ENCODE measurements at places on chromosomes 11 and 22.
A peak's percentile ranks its signal among the peaks of the same experiment; 100 is the strongest.

DNA sequence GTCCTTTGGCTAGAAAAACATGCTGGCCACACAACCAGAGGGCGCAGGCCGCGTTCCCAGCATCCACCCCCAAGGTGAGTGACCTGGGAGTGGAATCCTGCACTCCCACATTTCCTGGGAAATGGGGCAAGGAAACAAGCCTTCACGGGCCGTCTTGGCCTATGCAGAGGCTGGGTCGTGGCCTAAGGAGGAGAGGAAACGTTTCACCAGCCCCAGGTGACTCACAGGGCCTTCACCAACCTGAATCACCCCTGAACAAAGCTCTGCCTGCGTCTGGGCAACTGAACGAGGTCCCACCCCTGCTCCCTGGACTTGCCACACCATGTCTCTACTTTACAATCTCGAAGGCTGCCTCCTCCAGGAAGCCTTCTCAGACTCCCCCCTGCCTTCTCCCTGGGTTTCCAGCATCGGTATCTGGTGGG lies 13.2 kb downstream of the MYH9 start:
- peak; percentile 80 for DNase-seq

- DNase-seq = no peak
Measured at GRCh38 chr11:134517621-134518293, 105.7 kb upstream of the B3GAT1 start.

GRCh38 chr11:61486011-61486620 lies 22.4 kb upstream of the LRRC10B start:
- DNase-seq = no peak

DNA sequence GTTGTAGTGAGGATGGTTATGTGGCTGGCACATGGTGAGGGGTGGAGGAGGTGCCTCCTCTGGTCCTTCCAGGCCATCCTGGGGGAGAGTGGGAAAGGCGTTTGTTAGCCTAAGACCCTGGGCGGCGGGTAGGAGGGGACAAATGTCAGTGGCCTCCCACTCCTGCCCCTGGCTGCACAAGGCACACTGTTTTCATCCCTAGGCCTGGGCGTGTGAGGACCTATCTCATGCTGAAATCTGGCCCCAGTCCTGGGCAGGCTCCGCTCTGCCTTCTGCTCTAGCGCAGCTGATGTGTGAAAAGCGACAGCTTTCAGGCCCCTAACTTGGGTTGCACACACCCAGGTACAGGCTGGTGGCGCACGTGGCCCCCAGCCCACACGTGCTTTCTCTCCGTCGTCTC lies 32.1 kb downstream of the DAGLA start:
- DNase-seq = no peak

DNA sequence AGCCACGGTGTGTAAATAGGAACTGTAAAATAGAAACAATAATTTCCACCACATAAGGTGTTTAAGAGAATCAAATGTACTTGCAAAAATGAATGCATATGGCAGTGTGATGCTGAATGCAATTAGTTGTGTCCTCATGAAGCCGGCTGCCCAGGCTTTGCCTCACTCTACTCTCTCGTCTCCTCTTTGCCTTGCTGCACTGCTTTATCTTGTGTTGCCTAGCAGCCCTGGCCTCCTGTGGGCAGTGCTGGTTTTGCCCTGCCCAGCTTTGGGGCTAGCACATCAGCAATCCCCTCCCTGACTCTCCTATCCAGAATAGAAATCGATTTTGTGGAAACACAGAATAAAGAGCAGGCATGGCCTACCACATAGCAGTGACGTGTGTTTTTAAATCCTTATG lies 30.0 kb downstream of the LRRC32 start:
- DNase-seq = no peak

DNA sequence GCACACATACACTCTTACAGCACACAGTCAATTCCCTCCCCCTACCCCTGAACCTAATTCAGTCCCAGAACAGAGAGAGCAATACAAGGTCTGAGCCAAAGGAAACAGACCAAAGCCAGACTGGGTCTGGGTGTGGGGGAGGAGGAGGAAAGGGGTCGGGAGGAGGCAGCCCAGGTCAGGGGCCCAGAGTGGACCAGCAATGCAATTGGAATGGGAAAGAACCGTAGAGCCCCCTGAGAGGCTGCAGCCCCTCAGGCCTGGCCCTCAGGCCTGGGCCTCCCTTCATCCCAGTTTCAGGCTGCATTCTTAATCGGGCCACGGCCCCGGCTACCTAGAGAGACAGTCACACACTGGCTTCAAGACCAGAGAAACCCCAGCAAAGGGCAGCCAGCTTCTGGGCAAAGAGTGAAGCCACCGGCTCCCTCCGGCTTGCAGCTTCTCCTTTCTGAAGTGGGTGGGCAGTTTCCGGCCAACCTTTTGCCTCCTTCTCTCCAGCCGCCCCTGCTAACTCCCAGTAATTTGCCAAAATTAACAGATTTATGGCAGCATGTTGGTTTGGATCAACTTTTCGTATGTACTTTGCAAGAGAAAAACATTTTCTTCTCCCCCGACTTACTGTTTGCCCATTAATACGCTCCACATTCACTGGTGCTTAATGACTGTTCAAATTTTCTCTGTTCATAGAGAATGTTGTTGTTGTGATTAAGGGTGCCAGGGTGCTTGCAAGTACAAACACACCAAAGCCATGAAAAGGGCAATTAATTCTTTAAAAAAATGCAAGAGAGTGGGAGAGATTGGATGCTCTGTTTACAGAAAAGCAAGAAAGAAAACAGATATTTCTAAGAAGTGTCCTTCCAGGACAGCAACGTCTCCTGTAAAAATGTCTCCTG lies 488.3 kb downstream of the MN1 start:
- DNase-seq = no peak

DNA sequence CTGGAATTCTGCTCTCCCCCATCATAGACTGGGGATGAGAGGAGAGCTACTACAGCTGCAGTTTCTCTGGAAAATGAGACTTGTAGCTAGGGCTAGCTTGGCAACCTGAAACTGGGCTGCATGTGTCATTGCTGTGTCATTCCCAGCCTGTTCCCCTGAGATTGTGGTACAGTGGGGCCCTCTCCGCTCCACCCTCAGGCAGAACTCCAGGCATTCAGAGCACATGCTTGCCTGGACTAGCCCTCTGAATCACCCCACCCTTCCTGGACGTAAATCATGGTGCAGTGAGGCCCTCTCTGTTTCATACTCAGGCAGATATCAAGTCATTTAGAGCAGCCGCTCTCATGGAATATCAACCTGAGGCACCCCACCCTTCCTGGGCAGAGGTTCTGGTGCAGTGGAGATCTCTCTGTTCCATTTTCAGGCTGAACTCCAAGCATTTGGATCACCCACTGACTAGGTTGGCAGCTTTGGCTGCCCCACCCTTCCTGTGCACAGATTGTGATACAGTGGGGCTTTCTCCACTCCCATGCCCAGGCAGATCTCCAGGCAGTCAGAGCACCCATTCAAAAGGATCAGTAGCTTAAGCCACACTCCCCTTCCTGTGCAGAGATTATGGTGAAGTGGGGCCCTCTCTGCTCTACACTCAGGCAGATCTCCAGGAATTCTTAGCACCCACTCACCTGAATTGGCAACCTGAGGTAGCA lies 274.4 kb downstream of the C11orf87 start:
- peak; percentile 31 for DNase-seq

Data from HCT116 (cell line).